ENCODE measurements at places on chromosomes 2 and 18.

DNA sequence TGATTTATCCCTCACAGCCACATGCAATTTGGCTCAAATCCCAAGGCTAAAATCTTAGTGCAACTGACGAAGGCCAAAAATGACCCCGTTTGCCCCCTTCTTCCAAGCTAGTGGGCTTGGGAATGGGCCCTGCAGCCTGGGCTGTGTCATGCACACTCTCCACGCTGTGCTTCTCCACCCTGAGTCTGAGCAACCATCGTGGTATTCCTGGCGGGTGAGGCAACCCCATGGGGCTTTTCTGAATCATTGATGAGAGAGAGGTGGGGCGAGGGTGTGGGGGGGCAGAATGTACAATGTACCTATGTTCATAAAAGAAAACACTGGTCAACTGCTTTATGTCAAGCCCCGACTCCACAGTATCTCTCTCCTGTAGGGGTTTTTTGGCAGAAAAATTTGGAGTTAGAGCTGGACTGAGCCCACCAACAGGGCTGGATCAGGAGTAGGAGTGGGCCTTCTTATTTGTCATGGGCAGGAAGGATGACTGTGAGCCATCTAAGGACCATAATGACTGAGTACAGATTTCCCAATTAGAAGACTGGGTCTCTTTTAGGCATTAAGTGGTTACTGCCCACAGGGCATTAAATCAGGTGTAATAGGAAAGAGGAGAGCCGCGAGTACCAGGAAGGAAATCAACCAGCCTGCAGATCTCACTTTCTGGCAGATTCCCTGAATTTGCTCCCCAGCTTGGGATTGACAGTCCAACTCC lies 8.9 kb downstream of the SULT1C2 start:
- no peak for DNase-seq

GRCh38 chr2:191061381-191061980 lies 47.5 kb upstream of the STAT1 start:
- DNase-seq: no peak

DNA sequence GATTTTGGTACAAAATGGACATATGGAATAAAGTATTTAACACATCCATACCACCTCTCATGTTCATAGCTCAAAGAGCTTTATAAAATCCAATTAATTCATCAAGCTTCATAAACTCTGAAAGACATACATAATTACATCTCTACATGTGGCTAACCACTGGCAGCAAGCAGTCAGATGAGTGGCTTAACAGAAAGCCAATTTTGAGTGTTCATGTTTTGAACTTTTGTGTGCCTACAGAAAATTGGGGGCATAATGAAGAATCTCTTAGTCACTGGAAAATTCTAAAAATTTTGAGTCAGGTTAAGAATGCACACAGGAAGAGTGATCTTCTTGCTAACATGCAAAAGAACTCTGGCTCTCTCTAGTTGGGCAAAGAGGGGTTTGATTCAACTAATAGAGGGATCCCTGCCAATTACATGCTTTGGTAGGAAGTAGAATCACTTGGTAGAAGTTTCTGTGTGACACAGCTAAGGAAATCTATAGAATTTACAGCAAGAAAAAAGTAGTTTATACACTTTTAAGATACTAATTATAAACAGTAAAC lies 287.4 kb downstream of the NOL4 start:
- DNase-seq: no peak

GRCh38 chr2:62587592-62587991 lies 81.6 kb upstream of the TMEM17 start:
- no peak for DNase-seq

GRCh38 chr2:37026050-37026449 lies 58.1 kb downstream of the HEATR5B start:
- no peak for DNase-seq

- DNase-seq: no peak
These were observed 1675.9 kb upstream of the CELF4 start for GRCh38 chr18:39241534-39241933.

DNA sequence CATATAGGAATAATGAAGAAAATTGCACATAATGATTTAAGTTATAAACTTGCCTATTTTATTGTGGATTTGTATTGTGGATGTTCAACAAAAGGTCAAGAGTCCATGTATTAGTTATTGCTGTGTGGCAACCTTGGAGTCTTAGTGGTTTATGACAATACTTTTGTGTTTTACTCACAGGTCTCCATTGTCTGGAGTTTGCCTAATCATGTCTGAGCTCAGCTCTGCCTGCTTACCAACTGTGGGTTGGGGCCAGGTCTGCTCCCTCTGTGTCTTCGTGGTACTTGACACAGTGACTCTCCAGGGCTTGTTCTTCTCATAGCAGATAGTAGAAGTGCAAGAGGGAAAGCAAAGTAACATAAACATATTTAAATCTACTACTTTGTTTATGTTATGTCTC lies 382.5 kb downstream of the CBLN2 start:
- no peak for DNase-seq

- DNase-seq: no peak
These were observed at the start of gene MAL for GRCh38 chr2:95025406-95026319. MAL (plus strand) TSS chr2:95025708; CDS start chr2:95025793, 85 bp downstream.

DNA sequence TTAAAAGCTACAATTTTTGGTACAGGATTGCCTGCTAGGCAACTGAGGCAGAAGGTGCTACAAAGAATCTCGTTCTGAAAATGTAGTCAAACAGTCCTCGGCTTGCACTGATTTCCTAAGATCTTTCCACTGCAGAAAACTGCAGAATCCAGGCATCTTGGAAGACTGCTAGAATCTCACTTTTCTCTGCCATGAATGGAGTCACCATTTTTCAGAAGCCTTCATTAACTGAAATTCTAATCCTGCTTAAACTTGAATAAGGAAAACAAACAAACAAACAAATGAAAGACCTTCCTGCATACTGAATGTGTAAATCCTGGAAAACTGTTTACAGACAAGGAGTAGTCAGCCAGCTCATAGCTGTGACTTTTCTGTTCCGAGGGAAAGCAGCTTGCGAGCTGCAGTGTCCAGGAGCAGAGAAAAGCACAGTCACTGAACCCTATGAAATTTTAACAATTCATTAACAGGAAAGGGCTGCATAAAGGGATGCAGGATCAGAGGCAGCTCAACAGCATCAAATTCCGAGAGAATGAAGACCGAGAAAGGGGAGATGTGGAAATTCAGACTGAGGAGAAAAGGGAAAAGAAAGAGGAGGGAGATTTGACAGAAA lies 210.5 kb upstream of the PIK3C3 start:
- DNase-seq: no peak

- DNase-seq: no peak
These were observed 52.3 kb downstream of the RAB27B start for GRCh38 chr18:54880395-54881105.

DNA sequence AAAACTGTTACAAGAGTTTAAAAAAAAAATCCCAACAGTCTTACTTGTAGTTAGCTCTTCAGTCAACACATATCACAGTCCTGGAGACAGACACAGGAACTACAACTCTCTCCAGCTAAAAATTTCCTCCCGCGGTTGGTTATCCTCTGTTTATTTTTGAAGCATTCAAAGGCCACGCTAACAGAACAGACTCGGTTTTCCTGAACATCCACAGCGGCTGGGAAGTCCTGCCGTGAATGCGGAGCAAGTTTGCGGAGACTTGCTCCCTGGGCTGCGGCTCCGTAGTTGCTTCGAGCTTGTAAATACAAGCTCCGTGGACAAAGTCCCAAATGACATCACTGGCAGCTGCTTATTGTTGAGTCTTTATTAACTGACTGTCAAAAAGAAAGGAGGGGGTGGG lies at the start of gene NCKAP5:
TSS of gene NCKAP5 (minus strand) at position 292 of the 400 bp plus-strand sequence. CDS start 50,937 bp downstream, outside the sequence.
- no peak for DNase-seq

DNA sequence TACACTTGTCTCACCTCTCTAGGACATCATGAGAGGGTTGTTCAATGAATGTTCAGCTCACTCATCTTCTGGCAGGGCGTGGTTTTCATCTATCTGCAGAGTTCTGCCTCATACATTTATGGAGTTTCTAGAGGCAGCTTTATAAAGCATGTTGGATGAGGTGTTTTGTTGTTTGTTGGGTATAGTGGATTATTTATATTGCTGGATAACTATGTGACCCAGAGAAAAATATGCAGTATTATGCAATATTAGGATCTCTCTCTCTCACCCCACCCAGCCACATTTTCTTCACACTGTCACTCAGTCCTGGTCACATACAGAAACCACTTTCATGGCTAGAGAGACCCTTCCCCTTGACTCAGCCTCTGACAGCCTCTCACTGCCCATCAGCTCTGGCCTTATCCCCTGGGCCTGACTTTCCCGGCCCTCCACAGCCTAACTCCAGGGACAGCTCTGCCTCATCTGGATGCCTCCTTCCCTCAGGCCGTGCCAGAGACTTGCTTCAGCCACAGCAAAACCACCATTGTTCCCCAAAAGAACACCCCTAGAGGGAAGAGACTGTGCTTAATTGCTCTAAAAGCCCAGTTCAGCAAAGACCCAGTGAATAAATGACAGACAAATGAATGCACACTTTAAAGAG lies 260.3 kb downstream of the MYCN start:
- DNase-seq: no peak

DNA sequence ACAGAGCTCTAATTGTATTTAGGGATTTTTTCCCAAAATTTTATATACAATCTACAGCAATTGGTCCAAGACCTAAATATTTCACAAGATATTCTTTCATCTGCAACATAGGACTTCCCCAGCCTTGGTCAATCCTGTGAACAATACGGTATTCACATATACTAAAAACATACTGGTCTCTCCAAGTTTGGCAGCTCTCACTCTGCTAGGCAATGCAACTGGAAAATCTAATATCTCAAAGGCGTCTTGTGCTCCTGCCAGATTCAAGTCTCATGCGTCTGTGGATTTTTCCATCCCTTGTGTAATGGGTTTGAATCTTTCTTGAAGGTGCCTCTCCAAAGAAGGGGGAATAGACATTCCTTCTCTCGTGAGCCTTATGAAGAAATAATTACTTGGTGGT lies 27.4 kb upstream of the MBOAT2 start:
- DNase-seq: no peak

DNA sequence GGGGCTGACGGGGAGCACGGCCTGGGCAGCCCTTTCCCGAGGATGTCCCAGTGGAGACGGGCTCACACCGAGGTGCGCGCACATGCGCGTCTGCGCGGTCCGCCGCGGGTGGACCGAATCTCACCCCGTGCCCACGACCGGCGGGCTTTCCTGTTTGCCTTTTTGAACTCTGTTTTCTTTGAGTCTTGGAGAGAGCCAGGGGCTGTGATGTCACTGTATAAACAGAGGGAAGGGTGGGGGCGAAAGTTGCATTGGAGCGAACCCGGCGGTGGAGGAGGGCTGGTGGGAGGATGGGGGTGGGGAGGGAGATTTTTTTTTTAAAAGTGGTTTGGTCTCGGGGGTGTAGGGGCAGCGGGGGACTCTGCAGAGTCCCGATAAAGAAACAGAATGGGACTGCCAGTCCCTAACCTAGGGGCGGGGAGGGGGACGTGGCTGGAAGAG lies 141.2 kb upstream of the CTAGE1 start:
- no peak for DNase-seq

- no peak for DNase-seq
These were observed at the start of gene FNDC4 for GRCh38 chr2:27494944-27495554. FNDC4 (minus strand) TSS chr2:27495200; CDS start chr2:27494679, 521 bp downstream.

DNA sequence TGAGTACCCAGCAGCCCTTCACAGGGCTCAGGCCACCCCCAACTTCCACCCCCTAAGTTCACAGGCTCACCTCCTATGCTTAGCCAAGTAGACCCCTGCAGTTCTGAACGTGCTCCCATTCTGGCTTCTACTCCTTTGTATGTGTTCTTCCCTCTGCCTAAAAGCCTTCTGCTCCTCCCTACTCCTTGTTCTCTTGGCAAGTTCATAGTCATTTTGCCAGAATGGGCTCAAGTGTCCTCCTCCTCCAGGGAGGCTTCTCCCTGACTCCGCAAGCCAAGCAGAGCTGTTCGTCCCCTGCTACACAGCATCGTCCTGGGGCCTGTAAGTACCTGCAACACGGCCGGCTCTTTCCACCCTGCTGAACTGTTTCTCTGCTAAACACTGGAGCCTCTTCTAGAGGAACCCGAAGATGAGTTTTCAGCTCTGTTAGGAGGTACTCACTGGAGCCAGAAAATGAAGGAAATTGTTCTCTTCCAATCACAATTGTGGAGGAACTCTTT lies 14.6 kb upstream of the CETN1 start:
- no peak for DNase-seq

DNA sequence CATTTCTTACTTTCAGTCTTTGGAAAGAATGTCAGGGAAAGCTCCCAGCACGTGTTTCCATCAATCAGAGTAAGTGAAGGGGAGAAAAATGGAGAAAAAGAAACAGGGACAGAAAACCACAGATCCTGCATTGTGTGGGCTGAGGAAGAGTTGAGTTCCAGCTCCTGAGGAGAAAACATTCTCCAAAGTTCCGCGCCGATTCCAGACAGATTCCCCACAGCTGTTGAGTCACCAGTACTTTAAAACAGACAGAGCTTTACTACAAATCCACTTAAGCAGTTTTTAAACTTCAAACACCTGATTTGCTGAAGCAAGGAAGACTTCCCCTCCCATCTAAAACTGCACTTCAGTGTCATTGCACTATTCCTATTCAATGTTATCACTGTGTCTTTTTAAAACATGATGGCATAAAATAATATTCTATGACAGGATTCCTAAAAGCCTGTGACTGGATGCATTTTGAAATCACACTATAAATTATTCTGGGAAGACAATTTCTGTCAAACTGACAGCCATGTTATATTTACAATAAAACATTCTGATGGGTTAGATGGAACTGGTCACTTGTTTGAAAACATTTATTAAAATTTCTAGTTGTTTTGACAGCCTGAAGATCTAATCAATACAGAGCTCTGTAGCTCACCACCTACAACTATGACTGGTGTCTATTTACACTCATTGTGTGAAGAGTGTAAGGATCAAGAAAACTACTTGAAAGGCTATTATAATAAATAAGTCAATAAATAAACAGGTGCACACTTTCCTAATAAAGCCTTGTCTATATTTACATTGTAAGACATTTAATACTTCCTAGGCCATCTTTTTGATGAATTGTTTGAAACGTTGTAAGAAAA lies 40.9 kb downstream of the TCF4 start:
- DNase-seq: no peak

DNA sequence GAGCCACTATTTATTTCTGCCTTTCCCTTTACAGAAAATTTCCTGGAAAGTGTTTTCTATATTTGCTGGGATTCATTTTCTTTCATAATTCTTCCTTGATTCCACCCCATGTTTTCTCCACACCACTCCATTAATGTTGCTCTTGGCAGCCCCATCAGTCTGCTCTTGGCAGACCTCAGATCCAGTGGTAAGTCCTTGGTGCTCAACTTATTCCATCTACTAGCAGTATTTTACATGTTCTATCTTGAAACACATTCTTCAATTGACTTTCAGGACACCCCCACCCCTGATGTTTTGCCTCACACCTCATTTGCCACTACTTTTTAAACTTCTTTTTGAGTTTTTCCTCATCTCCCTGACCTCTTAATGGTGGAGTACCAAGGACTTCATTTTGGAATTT lies 65.0 kb downstream of the HNMT start:
- no peak for DNase-seq

Data from stimulated activated CD8-positive, alpha-beta memory T cell treated with anti-CD3 and anti-CD28 coated beads, Interleukin-15, amount 100 ng/mL, for 4 hours (primary cell).